Stimulated activated CD4-positive, alpha-beta T cell treated with anti-CD3 and anti-CD28 coated beads, TNF-alpha, amount 100 ng/mL, for 1 hour (primary cell): ENCODE measurements at places on chromosomes 13 and 19.

DNA sequence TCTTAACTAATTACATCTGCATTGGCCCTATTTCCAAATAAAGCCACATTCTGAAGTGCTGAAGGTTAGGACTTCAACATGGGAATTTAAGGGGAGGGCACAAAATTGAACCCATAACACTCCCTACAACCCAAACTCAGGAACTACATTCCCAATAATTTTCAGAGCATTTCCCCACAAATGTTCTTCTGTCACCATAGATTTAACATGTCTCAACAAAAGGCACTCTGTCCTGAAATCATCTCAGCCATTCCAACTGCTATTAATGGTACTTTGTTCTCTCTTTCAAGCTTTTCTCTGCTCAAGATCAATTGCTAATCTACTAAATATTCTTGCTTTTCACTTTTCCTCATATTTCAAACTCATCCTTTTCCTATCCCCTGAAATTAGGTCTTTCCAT lies 74.0 kb upstream of the SOX1 start:
- DNase-seq: no peak

DNA sequence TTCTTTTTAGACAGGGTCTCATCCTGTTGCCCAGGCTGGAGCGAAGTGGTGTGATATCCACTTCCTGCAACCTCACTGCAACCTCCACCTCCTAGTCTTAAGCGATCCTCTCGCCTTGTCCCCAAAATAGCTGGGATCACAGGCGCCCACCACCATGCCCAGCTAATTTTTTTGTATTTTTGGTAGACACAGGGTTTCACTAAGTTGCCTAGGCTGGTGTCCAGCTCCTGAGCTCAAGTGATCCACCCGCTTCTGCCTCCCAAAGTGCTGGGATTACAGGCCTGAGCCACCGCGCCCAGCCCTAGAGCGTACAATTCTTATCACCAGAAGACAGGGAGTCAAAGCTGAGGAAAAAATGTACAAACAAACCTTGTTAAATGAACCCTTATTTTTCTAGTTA lies 4.5 kb upstream of the ELOF1 start:
- no peak for DNase-seq

GRCh38 chr13:28889086-28889732 lies 69.1 kb downstream of the MTUS2 start:
- no peak for DNase-seq

DNA sequence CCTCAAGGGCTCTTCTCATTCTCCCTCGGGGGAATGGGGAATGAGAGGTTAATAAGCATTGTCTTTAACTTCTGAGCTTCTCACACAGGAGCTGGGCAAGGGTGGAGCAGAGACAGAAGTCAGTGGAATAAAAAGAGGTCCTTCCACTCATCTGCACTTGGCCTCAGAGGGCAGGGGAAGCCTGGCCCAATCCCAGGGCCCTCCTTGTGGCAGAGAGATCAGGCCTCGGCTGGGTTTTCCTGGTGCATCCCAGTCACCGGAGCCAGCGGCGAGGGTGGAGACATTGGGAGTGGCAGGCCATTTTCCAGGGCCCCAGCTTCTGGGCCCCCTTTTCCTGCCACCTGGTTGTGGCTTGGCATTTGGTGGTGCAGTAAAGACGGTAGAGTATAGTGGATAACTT lies 10.6 kb downstream of the CALM3 start:
- no peak for DNase-seq

DNA sequence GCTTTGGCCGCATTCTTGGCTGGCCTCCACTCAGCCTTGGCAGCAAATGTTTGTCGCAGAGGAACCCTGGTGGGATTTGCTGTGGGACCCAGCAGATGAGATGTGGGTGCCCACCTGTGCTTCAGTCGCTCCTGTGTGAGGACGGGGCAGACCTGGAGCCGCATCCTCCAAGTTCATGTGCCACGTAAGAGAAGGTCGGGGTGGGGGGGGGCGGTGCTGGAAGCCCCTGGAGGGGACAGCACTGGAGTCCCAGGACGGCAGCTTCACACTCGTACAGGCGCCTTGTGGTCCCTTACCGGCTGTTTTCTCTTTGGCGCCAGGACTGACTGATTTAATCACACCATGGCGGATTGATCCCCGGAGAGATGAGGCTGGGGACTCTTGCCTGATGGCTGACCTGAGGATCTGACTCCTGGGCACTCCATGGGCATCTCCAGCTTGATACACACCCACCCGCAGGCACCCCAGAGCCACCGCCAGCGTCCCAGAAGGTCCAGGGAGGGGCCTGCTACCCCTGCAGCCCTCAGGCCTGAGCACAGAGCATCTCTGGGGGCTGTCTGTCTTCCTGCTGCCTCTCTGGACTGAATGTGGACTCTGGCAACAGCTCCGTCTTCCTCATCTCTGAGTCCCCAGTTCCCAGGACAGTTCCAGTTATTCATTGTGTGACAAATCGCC lies 10.0 kb upstream of the GRTP1 start:
- no peak for DNase-seq

DNA sequence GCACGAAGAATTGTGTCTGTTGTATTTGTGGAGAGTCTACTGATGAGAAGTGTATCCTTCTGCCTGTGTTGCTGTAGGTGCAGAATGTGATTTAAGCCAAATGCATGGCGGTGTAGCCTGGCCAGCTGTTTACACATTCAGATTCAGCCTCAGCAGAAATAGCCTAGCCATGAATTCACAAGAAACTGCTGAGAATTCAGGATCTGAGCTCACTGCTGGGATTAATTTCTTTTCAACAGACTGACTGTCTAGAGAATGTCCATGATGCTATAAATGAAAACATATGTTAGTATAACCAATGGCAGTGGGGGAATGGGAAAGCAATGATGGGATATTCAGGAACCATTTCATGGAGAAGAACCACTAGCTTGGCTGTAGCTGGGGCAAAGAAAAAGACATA lies 77.4 kb upstream of the RNF113B start:
- no peak for DNase-seq

- DNase-seq: no peak
Measured at GRCh38 chr13:80131204-80131603, 209.7 kb downstream of the SPRY2 start.

- DNase-seq: no peak
Measured at GRCh38 chr19:28631961-28632360, 581.0 kb downstream of the UQCRFS1 start.

- DNase-seq: no peak
Measured at GRCh38 chr19:40416918-40417642, 3.9 kb upstream of the PRX start.

DNA sequence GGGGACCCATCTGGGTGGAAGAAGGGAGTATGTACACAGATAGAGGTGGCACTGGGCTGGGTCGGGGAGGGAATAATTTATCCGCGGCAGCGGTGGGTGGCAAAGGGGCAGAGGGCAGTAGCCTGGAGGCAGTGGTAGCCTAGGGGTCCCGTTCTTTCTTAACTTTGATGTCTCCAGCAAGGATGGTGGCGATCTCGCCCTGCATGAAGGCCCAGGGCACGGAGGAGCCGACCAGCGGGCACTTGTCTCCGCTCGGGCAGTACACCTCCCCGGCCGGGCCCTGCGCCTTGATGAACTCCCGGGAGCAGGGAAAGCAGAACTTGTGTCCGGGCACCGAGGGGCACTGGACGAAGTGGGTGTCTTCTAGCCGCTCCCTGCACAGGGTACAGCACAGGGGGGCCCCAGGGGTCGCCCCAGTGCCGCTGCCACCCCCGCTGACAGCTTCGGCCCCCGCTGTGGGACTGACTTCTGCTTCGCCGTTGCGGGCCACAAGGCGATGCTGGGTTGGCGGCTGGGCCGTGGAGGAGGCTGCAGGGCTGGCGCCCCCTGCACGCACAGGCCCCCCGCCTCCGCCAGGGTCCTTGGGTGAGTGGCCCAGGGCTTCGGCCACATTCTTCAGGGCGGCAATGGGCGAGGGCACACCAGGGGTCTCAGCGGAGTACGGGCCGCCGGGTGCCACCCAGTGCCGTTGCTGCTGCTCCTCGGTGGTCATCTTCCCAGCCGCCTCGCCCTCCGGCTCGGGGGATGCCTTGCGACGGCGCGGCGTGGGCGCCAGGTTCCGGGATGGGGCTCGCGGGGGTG lies 1.9 kb downstream of the IRF2BP1 start:
- DNase-seq: no peak

DNA sequence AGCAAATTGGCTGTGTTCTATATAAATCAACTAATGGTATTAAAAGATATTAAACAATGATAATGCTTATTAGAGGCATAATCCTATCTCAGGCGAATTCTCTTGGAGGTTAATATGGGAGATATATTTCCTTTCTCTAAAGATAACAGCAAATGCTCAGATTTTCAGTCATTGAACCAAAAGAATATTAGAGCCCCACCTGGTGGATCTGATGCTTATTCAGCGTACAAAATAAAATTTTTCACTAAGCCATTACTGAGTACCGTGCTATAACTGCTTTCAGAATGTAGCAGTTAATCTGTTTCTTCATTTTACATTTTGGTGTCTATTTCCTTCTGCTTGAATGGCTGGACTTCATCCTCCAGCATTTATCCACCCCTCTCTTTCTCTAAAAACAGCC lies 143.3 kb upstream of the IPO5 start:
- no peak for DNase-seq

DNA sequence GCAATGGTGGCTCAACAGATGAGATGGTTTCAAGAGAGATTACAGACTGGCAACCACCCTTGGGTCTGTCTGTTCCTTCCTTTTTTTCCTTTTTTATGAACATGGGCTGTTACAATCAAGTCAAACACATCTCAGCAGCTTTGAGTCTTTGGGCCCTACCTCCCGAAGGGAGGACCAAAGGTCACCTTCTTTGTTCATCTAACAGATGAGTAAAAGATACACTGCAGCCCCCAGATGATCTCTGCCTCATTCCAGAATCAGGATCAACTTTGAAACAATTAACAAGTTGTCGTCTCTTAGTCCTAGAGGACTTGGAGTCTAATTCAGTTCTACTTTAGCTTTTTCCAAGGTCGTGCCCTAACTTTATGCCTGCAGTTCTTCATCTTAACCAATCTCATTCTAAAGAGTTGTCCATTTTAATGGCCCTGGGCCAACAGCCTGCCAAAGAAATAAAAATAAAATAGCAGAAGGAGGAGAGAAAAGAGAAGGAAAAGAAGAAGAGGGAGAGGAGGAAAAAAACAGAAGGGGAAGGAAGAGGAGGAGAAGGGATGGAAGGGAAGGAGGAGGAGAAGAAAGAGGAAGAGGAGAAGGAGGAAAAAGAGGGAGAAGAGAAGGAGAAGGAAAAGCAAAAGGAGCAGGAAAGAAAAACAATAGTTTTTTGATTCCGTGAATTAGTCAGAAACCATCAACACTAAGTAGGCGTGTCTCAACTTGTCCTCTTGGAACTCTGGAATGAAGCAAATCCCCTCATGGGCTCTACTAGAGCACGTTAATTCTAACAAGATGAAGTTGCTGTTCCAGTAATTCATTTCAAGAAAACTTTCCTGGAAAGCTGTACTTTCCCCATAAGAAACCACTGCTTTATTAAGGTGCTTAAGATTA lies 281.2 kb downstream of the FOXO1 start:
- no peak for DNase-seq

DNA sequence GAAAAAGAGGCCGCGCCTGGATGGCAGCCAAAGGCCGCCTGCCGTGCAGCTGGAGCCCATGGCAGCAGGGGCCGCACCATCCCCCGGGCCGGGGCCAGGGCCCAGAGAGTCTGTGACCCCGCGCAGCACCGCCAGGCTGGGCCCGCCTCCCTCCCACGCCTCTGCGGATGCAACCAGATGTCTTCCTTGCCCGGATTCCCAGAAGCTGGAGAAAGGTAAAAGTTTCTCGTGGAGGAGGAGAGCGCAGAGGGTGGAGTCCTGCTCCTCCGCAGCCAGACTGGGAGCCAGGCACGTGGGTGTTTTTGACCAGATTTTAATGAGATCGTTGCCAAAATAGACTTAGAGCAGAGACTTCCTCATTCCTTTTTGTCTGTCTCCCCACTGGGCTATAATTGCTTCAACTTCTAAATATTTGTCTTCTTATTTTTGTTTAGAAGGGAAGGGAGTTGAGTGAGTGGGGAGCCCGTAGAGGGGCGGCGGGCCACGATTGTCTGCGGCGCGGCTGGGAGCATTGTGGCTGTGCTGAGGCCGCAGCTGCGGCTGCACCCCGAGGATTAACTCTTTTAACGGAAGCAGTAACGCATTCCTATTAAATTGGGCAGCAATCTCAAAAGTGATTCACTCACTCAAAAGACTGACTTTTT lies 22.8 kb upstream of the NDUFS7 start:
- no peak for DNase-seq

GRCh38 chr13:28918030-28918429 lies 97.9 kb downstream of the MTUS2 start:
- no peak for DNase-seq

- DNase-seq: no peak
Measured at GRCh38 chr13:94548821-94549231, 47.1 kb downstream of the TGDS start.

DNA sequence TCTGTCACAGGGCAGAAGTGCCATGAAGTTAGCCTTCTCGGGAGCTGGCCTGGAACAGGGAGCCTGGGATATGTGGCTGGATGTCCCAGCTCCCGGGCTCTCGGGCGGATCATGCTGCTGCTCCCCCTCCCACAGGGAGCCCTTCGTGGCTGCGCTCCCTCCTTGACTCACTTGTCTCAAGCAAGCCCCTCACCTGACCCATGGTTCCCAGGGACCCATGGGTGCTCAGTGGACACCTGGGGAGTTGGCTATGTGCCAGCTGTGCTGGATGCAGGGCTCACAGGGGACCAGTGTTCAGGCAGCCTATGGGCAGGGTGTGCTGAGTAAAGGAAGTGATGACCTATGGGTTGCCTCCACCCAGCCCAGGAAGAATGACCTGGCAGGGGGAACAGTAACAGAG lies 213.1 kb upstream of the SGCG start:
- no peak for DNase-seq

- no peak for DNase-seq
Measured at GRCh38 chr13:23510979-23511735, 59.1 kb upstream of the TNFRSF19 start.

- no peak for DNase-seq
Measured at GRCh38 chr13:42361701-42362100, 89.7 kb downstream of the AKAP11 start.

DNA sequence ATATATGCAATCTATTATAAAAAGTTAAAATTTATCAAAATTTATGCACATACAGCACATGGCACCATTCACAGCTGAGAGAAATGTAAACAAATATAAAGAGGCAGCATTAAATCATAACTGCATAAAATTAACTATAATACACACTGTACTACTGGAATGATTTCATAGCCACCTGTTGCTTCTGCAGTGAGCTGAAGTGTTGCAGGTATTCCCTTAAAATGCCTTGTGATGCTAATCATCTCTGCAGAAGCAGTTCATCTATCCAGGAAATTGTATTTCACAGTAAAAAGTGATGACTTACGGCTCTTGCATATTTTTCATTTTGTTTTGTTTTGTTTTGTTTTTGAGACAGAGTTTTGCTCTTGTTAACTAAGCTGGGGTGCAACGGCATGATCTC lies 82.1 kb downstream of the STOML3 start:
- DNase-seq: no peak

DNA sequence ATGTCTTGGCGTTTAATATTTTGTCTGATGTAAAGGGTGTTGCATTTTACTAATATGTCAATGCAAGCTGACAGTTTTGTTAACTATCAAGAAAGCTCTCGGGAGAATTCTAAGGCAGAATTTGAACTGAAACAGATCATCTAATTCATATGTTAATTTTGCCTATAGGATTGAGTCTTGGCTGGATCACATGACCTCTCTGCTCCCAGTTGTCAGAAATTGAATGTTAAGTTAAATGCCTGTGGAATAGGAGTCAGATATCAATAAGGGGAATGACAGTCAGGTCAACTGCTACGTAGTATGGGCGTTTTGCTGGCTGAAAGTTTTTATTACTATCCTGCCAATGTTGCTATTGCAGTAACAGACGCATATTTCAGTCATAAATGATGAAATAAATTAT lies 358.5 kb downstream of the MYO16 start:
- no peak for DNase-seq

GRCh38 chr19:9799162-9799561 lies 19.7 kb downstream of the FBXL12 start:
- no peak for DNase-seq
